ENCODE measurements at places on chromosomes 11 and 22. TPM values are rescaled to one million over a fixed set of nuclear protein-coding genes. Genes with fewer than 3 reads are reported as not detected.
A peak's percentile ranks its signal among the peaks of the same experiment; 100 is the strongest.

- no peak for DNase-seq
These were observed 48.3 kb downstream of the MYH9 start for GRCh38 chr22:36339171-36340065.

The KCTD17 gene
- 7.4 TPM for total RNA-seq

The GLYAT gene
- not detected for total RNA-seq

DNA sequence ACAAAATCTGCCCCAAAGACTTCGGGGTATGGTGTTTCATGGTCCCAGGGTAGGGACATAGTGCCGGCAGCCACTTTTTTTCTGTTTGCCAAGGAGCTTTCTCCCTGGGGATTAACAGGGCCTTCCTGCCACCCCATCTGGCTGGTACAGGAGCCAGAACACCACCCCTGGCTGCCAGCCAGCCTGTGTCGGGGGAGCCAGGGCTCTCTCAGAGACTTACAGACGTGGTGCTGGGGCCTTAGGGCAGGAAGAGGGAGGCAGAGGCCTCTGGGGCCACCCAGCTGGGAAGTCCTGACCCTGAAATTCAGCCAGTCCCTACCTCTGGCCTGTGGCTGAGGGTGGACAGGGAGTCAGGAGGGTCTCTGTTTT is 52.4 kb upstream of the CDON start:
- DNase-seq: no peak

The TRIM44 gene
- 5.5 TPM for total RNA-seq

DNA sequence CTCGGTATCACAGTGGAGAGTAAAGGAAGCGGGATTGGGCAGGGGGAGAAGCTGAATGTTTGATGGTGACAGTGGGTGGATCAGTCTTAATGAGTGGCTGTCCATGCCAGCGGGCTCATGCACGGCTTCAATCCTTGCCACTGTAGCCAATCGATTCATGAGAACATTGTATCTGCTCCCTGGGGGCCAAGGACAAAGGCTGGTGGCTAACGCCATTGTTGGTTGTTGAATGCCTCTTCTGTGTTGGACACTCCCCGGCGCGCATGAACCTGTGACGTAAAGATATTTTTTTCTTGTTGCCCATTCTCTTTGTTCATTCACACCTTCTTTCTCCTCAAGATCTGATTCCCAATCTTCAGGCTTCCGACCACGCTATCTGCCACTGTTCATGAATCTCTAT is 20.9 kb upstream of the ATXN10 start:
- no peak for DNase-seq

DNA sequence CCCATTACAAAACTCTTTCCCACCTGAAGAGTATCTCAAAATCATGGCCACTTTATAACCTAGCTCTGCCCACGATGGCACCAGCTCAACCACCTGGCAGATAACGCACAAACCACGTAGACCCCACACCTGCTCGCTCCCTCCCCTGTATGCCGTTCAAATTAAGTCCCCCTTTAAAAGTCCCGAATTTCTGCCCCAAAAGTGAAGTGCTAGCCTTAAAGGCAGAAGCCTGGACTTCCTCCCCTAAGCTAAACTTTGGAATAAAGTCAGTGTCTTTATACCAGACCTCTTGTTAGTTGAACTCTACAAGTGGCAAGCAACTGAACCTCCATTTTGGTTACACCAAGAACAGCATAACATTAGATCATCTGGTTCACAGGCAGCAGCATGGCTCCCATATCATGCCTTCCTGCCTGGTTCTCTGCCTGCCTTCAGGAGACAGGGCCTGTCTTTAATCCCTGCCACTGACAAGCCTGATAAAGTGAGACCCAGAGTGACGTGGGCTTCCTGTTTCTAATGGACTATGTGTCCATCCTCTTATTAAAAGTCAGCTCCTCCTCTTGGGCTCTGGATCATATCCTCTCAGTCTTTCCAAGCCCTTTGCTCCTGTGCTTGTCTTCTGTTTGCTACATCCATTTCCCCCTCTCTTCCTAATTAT is 32.6 kb upstream of the NNMT start:
- no peak for DNase-seq

GRCh38 chr11:18374956-18375355 is 19.4 kb upstream of the LDHA start:
- DNase-seq: no peak

GRCh38 chr11:24688981-24689380 is 192.1 kb downstream of the LUZP2 start:
- DNase-seq: no peak

The INCENP gene
- 5.8 TPM for total RNA-seq

- no peak for DNase-seq
These were observed 4.4 kb downstream of the SCARF2 start for GRCh38 chr22:20433191-20433590.

- no peak for DNase-seq
These were observed 18.2 kb upstream of the C11orf96 start for GRCh38 chr11:43924112-43924855.

The CLDN5 gene
- total RNA-seq: 0.38 TPM

DNA sequence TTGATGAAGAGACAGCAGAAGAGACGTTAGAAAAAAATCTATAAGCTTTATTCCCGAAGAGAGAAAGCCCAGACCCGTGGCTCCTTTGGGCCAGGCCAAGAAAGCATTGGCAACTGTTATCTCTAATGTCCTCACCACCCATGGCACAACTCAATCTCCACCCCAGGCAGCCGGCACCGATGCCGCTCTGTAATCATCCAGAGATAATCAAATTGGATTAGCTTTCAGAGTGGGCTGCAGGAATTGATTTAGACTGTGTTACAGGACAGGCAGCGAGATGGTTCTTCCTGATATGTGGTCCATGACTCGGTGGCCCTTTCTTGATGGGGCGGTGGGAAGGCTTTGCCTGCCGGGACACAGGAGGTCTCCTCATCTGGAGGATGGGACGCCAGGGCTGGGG is 383.9 kb downstream of the TBC1D22A start:
- no peak for DNase-seq

The DEUP1 gene
- under 0.01 TPM for total RNA-seq

- DNase-seq: no peak
These were observed 11.7 kb upstream of the TMEM191C start for GRCh38 chr22:21455334-21456089.

DNA sequence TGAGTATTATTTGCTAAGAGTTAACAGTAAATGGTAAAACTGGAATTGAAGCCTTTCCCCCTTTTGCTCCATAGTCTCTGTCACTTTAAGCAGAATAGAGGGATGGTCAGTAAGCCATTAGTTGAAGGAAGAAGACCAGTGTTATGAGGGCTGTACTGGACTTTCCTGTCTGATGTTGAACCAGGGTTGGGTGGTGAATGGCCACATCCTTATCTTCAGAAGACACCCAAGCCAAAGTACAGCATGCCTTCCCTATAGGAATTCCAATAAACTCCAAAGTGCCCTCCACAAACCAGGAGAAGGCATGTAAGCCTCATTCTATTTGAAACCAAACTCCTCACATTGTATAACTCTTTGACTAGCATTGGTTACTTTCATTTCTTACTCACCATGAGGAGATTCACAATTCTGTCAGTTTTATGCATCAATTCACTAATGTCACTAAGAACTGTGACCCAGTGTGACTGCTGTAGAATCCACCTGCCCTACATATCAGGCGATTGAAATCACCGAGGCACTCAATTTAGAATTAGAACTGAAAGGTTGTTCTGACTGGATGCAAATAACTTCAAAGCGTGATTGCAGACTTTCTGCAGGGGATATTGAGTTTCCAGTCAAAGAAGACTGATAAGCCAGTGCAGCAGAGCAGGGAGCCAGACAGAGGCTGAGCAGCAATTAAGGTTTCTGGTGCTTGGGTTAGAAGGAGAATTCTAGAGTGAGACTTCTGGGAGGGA is 107.1 kb upstream of the DDI1 start:
- no peak for DNase-seq

- DNase-seq: no peak
These were observed 304.2 kb downstream of the INSC start for GRCh38 chr11:15418921-15419320.

- peak; percentile 64 for DNase-seq
These were observed at the start of gene TPH1 for GRCh38 chr11:18046116-18046777. Gene TPH1 (minus strand): TSS chr11:18046269. CDS start chr11:18040762, 5,507 bp downstream.
